ENCODE measurements at places on chromosomes 7 and 10.
A peak's percentile ranks its signal among the peaks of the same experiment; 100 is the strongest.

GRCh38 chr10:101142533-101143344 lies 11.6 kb downstream of the TLX1 start:
- no peak for DNase-seq

DNA sequence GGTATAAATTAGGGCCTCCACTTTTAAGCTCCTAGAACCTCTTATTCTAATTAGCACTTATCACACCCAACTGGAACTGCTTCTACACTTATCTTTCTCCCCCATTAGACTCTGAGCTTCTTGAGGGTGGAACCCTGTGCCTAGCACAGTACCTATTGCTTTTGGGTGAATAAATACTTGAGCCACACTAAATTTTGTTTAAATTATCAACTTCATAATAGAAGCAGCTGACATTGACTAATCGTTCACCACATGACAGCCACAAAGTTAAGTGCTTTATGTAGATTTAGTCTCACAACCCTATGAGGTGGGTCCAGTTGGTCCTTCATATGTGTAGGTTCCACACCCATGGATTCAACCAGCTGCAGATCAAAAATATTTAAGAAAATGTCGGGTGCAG lies 36.0 kb upstream of the DNAJB12 start:
- no peak for DNase-seq

DNA sequence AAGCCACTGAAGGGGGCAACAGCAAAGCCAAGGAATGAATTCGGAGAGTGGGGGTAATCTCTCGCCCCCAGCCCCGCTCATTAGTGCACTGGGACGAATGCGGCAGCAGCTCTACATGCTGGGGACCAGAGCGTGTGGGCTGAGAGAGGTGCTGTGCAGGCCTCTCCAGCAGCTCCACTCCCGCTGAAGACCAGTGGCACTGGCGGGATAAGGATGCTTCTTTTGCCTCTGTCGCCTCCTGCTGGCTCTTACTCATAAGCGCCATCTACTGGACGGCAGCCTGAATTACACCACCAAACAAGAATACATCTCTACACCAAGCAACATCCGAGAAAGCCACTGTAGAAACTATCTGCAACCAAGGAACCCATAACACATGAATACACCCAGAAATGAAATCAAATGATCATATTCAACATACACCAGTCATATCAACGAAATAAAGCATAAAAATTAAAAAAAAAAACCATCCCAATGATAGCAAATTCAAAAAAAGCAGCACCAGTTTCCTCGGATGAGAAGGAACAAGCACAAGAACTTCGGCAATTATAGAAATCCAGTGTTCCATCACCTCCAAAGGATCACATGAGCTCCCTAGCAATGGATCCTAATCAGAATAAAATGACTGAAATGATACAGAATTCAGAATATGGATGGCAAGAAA lies 79.0 kb upstream of the TMEM168 start:
- no peak for DNase-seq

GRCh38 chr7:37425498-37425897 lies 23.2 kb downstream of the ELMO1 start:
- no peak for DNase-seq

- no peak for DNase-seq
Measured at GRCh38 chr10:69074532-69074931, 13.4 kb upstream of the SRGN start.

- DNase-seq, result no peak
Measured at GRCh38 chr10:12937527-12937926, 64.0 kb downstream of the CCDC3 start.

DNA sequence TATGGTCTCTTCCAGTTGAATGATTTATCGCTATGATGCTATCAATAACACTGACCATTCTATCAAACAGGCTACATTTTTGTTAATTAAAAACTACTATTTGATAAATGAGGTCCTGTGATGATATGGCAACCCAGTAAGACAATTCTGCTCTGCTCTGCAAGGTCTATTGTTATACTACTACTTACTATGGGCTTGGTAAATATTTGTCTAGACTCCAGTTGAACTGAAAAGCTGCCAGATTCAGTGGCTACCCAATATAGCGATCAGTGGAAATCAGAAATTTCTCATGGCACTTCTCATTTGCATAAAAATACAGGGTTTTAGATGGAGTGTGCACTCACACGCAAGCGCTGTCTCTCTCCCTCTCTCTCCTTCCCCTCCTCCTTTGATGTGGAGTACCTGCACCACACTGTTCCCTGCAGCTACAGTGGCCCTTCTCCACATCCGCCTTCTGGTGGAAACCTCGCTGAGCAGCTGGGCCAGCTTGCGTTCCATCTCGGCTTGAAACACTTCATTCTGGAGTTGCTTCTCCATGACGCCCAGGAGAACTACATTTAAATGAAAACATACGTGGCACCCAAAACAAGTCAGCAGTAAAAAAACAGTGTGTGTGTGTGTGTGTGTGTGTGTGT lies 77.9 kb downstream of the KIAA1549 start:
- no peak for DNase-seq

DNA sequence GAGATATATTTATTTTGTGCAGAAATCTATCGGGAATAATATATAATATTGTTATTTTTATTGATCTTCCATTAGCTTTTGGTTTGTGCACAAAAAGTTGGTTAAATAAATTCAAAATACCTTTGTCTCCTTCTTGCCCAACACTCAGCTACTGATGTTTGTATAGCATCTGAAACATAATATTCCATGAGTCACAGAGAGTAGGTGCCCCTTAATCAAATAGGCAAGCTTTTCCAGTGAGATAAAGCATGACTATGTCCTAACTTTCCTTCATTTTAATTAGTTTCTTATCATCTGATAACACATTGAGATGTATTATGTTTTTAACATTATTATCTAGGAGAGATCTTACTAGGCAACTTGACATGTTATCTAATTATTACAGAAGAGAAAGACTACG lies 432.2 kb downstream of the KIF20B start:
- no peak for DNase-seq

DNA sequence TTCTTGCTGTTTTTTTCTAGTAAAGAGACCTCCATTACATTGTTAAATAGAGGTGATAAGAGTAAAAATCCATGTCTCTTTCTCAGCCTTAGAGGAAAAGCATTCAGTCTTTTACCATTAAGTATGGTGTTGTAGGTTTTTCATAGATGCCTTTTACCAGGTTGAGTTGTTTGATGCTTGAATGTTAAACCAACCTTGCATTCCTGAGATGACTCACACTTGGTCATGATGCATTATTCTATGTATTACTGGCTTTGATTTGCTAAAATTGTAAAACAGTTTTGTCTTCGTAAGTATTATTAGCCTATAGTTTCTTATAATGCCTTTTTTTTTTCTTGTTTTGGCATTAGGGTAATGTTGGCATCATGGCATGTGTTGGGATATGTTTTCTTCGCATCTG lies 90.0 kb downstream of the ANKRD61 start:
- no peak for DNase-seq

DNA sequence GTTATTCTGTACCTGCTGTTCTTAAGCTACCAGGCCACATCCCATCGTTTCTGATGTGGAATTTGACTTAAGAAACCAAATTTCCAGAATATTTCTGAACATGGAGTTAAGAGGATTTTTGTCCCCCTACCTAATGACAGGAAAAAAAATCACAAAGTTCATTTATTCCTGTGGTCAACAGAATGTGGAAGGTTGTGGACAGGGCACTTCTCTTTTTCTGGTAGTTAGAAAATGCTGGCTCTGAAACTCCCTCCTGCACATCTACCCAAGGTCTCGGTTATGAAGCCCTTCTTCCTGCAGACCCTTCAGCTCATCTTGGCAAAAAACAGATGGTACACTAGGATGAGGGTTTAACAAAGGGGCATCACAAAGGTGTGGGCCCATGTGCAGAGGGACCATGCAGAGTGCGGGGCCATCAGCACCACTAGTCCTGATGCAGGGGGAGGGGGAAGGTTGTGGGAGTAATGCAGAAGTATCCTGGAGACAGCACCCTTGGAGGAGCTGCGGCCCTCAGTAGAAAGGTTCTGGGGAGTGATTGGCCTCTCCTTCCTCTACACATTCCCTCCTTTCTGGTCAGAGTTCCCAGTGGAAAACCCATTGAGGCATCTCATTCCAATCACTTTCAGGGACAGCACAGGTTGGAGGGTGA lies 9.8 kb downstream of the ALOX5 start:
- DNase-seq, result no peak

DNA sequence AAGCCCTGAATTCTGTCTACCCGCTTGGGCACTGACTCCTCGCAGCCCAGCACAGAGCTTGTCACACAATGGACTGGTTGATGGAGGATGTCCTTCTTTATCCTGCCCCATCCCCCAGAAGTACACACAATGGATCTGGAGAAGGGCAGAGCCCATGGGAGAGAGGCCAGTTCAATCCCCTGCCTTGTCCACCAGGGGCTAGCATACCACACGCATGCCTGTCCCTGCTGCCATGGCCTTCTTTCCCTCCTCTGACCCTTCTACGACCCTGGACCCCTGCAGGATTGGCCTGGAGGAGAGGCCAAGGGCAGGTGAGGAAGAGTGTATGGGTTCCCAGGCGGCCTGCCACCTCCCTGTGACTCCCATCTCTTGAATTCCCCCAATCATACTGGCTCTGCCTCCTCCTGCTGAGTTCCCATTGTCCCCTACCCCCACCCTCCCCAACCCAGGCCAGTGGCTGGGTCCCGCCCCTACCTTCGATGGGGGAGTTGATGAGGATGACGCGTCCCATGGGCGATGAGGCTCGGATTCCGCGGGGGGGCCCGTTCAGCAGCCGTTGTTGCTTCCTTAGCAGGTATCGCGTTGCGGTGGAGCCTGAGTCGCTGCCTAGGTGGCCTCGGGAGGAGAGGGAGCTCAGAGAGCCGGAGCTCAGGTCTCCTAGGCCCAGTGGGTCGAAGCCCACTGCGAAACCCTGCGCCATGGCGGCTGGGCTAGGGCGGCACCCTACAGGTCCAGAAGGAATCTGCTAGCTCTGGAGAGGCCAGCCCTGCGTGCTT lies 1.2 kb downstream of the PDZD7 start:
- DNase-seq, result no peak

DNA sequence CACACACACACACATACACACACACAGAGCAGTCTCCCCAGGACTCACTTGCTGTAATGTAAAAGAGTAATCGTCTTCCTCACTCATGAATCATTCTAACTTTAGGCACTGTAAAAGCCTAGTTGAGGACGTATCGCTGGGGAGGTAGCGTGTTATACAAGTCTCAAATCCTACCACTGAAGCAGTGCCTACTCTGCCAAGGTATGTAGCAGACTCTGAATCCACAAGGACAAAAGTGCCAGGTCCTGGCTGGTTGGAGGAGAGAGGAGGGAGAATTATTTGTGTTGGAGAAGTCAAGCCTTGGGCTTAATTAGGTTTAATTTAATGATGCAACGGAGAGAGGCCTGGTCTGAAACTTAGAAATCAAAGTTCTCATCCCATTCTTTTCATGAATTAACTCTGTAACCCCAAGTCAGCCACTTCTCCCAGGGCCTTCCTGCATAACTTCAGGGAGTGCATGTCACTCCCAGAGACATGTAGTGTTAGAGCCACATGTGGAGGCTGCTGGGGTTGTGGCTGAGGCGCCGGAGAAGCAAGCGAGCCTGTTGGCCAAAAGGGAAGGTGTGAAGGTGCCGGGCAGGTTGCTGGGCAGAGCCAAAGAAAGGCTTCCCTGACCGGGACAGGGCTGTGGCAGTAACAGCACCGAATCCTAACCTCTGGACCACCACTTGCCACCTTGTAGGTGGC lies 36.7 kb downstream of the NKX2-3 start:
- DNase-seq, result no peak

- DNase-seq, result no peak
Measured at GRCh38 chr10:67487906-67488619, 207.9 kb downstream of the CTNNA3 start.

DNA sequence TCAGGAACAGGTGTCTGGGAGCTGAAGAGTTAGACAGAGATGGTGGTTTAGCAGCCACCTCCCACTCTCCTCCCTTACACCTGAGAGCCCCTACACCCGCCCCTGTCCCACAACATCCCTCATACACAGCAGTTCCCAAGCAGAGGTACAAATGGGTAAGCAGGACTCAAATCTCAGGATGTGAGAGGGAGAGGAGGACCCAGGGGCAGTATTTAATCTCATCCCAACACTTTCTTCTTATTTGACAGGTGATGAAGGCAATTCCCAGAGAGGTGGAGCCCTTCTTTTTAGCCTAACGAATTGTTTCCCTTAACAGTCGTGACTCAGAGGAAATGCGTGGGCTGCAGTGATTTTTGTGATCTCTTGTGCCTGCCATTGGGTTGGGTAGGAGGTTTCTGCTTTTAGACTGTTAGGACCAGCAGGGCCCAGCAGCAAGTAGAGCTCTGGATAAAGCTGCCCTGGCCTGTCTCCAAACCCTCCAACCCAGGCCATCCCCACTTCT lies 191.3 kb downstream of the HECW1 start:
- DNase-seq, result no peak

GRCh38 chr7:91164506-91164905 lies 99.7 kb upstream of the FZD1 start:
- DNase-seq, result no peak

GRCh38 chr10:97838091-97838490 lies 11.6 kb upstream of the GOLGA7B start:
- DNase-seq, result no peak

DNA sequence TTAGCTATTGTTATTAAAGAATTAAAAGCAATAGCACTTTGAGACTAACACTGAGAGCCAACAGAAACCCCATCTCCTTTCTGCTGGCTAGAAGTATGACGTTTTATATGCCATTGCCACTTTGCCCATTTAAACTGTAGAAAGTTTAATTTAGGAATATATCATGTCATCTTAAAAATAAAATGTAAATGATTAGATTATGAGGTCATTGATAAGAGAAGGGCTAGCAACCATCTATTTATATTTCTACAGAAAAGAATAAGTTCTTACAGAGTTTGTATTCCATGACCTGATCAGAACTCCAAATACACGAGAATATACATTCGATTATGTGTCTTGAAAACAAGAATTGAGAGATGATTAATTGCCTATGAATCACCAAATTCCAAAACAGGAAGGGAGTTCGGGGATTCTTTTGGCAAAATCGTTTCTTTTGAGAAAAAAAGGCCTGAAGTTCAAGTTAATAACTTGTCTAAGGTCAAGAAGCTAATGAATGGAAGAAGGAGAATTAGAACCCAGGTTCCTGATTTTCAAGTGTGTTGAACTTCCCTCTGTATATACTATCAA lies 227.0 kb downstream of the TRIL start:
- DNase-seq, result no peak

GRCh38 chr10:53601260-53601875 lies 828.8 kb upstream of the MBL2 start:
- peak; percentile 9 for DNase-seq

DNA sequence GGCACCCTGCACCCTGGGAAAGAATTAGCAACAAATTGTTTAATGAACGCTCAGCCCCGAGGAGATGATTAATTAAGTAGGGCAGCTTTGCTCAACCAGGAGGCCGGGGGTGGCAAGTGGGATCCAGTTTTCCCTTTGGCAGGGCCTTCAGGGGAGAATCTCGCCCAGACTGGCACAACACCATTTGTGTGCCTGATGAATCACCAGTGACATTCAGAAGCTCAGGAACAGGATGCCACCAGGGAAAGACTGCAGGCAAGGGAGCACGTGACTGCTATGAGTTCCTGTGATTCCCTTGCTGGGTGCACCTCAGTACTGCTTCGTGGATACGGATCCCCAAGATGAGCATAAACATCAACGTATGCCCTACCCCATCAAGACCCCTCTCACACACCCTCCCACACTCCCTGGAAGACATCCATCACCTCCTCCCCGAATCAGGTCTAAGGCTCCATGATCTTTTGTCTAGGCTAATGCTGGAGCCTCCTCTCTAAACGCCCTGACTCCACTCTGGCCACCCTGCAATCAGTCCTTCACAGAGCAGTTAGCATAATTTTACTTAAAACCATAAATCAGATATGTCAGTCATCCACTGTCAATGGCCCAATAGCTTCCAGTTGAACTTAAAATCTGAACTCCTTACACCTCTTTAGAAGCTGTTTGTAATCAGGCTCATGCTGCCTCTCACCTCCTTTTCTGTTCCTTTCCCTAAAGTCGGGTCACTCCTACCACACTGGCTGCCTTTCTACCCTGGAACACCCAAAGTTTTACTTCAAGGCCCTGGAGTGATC lies 109.2 kb upstream of the AGK start:
- no peak for DNase-seq
